ENCODE measurements at places on chromosomes 2 and 18. TPM values are rescaled to one million over a fixed set of nuclear protein-coding genes. Genes with fewer than 3 reads are reported as not detected.
A peak's percentile ranks its signal among the peaks of the same experiment; 100 is the strongest.

The FAP gene
- total RNA-seq, result 1.3 TPM

The ARHGAP25 gene
- total RNA-seq, result 0.30 TPM

The MBD5 gene
- total RNA-seq, result 52.8 TPM

GRCh38 chr18:6782861-6783260 lies 53.3 kb downstream of the ARHGAP28 start:
- DNase-seq, result no peak

DNA sequence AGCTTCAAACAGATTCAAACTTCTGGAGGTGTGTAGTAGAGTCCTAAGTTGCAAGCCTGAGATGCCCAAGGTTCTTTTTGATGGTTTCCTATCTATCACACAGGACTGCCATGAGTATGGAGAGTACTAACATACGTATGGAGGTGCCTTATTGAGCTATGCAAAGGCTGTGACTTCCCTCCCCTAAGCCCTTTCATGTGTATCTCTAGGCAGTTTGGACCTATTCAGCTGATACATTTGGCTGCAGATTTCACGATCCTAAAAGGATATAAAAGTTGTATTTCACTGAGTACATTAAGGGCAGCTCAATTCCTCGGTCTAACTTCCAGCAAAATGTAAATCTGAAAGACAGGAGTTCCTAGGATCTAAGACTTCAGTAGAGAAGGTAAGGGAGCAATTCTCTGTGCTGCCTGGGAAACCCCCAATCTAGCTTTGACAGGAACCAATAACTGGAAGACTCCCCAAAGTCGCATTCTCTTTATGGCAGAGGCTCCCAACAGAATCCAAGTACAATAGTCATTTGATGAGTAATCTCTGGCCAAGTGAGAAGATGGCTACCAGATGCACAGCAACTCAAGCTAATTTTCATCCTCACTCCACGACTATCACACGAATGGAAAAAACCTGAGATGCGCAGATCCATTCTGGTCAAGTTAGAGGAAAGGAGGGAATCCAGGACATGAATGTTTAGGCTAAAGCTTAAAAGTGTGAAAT lies 83.8 kb downstream of the ATL2 start:
- DNase-seq, result no peak

DNA sequence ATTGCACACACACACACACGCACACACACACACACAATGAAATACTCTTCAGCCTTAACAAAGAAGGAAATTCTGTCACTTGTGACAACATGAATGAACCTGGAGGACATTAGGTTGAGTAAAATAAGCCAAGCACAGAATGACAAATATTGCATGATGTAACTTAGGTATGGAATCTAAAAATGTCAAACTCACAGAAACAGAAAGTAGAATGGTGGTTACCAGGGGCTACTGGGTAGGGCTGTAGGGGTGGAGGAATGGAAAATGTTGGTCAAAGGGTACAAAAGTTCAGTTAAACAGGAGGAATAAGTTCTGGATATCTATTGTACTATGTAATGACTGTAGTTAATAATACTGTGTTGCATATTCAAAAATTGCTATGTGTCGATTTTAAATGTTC lies 29.5 kb downstream of the SCN2A start:
- no peak for DNase-seq

The SP9 gene
- total RNA-seq, result not detected

DNA sequence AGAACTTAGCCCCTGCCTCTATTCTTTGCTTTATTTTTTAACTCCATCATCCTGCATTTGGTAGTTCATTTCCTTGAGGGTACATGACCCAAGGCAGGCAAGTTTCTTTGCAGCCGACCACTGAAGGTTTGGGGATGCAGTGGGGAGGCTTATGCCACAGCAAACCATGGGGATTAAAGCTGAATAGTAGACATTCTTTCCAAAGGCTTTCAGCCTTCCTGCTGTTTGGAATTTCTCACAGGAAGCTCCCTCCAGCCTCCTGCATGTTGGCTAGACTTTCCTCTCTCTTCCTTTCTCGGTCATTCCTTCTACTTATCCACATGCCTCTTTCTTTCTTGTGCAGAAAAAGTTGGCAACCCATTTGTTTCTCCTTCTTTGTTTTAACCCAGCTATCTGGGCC lies 77.3 kb downstream of the SOCS6 start:
- no peak for DNase-seq

GRCh38 chr2:100257939-100258338 lies 64.4 kb downstream of the LONRF2 start:
- DNase-seq, result peak; percentile 51

The PLB1 gene
- 1.9 TPM for total RNA-seq

- DNase-seq, result no peak
These were observed 430.8 kb downstream of the SETBP1 start for GRCh38 chr18:45111502-45111848.

The CAMKMT gene
- 8.9 TPM for total RNA-seq

- no peak for DNase-seq
These were observed 233.7 kb downstream of the EN1 start for GRCh38 chr2:118613737-118614136.

- no peak for DNase-seq
These were observed 124.4 kb upstream of the SETBP1 start for GRCh38 chr18:44556296-44556695.

DNA sequence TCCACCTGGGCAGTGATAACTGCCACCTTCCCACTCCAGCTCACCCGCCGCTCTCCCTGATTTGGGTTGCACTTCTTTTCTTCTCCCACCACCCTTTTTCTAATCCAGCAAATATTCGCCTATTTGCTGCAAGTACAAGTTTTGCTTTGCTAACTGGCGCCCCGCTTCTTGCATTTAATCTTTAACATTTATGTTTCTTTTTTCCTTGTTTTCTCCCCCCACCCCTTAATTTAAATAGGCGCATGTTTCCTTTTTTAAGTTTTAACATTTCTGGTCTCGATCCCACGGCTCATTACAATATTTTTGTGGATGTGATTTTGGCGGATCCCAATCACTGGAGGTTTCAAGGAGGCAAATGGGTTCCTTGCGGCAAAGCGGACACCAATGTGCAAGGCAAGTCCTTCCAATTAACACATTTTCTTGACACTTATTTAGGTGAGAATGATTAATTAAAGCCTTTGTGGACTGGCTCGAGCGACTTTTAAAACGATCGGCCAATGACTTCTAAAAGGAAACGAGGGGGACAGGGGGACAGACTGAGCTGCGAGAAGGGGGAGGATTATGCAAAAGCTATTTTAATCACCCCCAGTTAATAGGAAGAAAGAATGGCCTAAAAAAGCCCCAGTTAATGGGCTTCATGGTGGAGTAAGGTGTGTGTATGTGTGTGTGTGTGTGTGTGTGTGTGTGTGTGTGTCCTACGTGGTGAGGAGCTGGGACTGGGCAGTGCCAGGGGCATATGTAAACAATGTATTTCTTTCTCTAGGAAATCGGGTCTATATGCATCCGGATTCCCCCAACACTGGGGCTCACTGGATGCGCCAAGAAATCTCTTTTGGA lies 1.6 kb downstream of the TBR1 start:
- no peak for DNase-seq
